GM20000 (cell line): ENCODE measurements at places on chromosomes 5 and 9.

GRCh38 chr5:169944922-169945680 is 35.2 kb downstream of the INSYN2B start:
- DNase-seq = peak; percentile 25

DNA sequence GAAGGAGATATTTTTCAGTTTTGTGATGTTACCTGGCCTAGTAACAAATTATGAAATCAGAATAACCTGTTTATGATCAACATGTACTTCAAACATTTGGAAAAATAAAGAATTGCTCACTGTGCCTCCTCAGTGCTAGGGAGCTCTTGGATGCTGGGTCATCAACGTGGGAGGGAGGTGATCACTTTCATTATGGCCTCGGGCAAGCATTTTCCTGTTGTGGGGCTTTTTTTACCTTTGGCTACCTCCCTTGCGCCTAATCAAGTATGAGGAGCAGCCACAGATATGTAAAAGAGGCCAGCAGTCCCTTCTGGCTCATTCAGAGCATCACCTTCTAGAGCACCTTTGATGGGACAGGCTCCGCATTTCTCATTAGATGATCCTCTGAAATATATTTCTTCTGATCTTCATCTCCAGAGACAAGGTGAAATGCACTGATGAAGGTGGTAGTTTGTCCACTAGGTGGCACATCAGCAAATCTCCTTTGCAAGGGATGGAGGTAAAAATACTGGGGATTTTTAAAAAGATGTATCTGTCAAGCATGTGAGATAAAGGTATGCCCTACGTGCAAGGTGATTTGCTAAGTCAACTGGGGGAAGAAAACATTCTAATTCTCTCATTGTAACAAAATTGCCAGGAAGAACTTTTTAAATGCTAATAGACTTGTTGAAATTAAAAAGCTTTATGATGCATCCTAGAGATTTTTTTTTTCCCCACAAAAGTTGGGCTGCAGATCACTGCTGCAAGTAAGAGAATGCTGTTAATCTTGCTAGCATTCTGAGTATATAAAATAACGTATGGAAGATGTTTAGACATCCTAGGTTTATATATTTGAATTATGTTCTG is 218.2 kb downstream of the MAST4 start:
- peak; percentile 65 for DNase-seq

- DNase-seq = peak; percentile 16
These were observed 71.5 kb upstream of the RPS23 start for GRCh38 chr5:82349652-82350051.

DNA sequence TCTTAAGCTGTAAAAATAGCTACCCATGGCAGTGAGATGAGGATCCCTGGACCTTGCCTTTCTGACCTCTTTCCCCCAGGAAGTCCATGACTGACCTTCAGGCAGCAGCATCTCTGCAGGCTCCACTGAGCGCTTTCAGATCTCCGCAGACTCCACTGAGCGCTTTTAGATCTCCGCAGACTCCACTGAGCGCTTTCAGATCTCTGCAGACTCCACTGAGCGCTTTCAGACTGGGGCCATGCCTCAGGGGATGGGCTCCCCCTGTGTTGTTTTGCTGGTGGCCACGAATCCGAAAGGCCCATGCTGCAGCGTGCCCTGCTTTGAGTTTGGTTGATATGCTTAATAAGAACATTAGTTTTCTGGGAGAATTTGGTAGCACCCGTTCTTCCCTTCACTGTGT is 254.2 kb downstream of the FANCC start:
- DNase-seq = no peak

GRCh38 chr5:180640861-180641565 is 8.4 kb downstream of the FLT4 start:
- no peak for DNase-seq

DNA sequence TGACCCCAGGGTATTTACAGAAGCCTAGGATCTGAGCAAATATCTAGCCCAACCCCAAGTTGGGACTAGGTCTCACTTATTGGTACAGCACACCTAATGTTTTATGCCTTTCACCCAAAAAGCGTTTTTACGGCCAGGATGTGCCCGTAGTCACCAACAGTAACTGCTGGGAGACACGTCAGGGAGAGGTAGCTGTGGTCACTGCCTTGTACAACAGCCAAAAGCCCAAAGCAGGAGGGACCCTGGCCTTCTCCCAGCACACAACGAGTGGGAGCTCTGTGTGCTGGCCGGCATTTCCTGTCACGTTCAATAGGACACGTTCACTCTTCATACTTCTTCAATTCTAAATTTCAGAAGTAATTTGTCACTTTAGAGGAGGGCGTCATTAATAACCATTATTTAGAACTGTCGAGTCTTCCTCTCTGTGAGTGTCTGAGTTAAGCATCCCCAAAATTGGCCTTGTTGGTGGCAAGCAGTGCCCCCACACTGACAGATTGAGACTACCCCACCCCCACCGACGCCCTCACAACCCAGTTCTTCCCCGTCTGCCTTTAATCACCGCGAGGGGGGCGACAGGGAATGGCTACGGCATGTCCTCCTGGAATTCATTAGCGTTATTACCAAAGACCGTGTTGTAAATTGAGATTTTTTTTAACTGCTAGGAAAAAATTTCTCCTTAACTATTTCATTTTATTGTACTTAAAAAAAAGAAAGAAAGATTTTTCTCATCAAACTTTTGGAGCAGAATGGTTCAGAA is 80.7 kb downstream of the MVB12B start:
- DNase-seq = no peak

- DNase-seq = no peak
These were observed 48.8 kb upstream of the PLCXD3 start for GRCh38 chr5:41559184-41559583.

GRCh38 chr5:68920888-68921287 is 172.9 kb upstream of the SLC30A5 start:
- no peak for DNase-seq

- no peak for DNase-seq
These were observed 97.5 kb downstream of the PHF2 start for GRCh38 chr9:93673839-93674334.

DNA sequence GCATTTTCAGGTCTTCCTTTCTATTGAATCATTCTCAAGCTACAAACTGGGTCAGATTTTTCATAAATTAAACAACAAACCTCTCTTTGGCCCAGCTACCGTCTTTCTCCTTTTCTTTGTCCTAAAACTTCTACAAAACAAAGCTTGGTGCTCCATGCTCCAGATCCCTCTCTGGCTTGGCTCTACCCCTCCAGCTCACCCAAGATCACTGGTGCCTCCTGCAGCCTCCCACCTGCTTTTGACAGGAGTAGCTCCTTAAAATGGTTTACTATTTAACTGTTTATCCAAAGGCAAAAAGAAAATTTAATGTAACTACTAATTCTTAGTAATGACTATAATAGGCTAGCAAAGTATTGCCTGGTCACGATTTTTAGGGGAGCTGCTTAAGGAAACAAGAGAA is 10.7 kb upstream of the SERINC5 start:
- no peak for DNase-seq

- peak; percentile 72 for DNase-seq
These were observed 5.1 kb downstream of the GRK6 start for GRCh38 chr5:177431317-177432142.

GRCh38 chr5:44245935-44246334 is 143.3 kb downstream of the FGF10 start:
- no peak for DNase-seq

DNA sequence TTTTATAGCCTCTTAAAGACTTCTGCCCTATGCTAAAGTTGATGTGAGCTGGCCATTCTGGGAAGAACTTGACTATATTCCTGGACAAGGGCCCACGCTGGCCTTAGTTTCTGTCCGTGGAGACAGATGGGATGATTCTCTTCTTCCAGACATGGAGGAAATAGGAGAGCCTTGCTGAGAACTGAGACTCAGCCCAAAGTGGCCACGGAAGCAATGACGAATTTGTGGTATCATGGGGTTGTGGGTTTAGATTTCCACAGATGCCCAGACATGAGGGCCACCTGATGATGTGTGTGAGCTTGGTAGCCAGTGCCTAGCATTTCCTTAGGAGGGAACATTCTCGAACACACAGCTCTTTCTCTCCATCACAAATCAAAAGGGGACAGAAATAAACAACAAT is 309.1 kb downstream of the NSG2 start:
- no peak for DNase-seq

DNA sequence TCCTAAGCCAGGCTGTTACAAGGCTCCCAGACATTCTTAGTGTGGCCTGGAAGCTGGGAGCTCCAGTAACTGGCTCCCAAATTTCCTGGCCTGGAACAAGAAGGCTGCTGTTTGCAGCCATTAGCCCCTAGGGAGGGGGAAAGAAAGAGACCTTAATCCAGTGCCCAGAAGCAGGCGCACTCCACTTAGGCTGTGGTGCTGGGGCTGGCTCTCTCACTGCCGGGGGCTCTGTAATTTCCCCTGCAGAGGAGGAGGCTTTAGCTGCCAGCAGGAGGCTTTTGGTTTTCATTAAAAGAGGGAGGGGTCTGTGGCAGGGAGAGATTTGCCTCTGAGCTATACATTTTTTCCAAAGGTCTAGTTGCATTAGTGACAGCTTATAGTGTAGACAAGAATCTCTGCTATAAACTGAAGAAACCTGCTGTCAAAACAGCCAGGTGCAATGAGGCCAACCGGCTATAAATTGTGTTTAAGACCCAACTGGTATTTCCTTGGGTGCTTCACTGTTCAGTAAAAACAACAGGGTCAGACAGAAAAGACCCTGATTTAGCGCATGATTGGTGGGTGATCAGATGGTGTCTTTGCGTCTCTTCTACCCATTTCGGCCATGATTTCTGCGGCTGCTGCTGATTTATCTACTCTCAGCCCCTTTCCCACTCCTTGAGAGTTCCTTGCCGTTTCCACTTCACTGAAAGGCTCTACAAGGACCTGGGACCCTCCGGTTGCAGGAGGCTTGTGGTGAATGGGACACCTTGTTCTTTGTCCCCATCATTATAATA is 254.6 kb downstream of the AOPEP start:
- DNase-seq = no peak

DNA sequence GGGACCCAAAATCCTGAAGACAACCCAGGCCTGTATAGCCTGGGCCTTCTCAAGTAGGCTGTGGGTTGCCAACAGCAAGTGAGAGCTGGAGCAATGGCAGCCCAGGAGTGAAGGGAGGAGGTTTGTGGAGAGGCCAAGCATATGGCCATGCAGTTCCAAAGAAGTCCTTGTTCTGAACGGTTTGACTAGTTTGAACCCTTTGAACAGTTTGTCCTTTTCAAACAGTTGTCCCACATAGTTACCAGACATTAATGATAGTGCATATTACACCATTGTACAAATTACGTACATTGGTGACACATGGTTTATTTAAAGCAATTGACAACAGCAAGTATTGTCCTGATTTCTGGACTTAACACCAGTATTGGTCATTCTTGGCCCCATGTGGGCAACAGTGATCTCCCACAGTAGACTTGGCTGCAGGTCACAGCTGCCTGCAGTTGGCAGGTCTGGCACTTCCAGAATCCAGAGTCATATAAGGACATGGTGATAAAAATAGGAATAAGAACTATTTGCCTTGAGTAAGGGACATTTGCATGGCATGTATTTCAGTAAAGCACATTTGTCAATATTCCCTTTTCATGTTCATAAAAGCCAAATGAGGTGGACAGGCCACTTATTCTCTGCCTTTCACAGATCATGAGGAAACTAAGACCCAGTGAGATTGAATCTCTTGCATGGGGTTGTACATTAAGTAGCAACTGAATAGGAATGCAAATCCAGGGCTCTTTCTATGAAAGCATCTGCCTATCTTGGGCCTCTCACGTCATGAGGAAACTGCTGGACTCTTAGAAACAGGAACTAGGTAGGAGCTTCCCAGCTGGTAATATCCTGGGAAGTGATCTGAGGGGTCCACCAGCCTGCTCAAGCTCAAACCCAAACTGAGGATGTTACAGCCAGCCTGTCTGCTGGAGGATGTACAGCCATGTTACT is 30.3 kb downstream of the SLC25A48 start:
- no peak for DNase-seq

DNA sequence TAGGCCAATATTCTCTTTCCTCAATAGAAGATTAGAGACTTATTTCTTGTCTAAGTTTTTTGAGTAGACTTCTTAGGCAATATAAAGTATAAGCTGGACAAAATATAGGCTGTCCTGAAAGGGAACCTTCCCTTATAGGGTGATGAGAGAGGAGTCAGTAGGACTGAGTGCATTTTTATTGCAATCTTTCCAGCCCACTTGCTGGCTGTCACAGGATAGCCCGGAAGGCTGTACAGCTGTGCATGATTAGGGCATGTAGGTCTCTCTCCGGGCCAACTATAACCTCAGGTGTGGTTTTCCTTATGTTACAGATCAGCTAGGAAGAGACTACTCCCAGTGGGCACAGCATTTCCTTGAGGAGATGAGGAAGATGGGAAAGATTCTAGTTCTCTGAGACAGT is 159.8 kb upstream of the MEF2C start:
- DNase-seq = no peak
